ENCODE measurements at places on chromosomes 6 and 20.

DNA sequence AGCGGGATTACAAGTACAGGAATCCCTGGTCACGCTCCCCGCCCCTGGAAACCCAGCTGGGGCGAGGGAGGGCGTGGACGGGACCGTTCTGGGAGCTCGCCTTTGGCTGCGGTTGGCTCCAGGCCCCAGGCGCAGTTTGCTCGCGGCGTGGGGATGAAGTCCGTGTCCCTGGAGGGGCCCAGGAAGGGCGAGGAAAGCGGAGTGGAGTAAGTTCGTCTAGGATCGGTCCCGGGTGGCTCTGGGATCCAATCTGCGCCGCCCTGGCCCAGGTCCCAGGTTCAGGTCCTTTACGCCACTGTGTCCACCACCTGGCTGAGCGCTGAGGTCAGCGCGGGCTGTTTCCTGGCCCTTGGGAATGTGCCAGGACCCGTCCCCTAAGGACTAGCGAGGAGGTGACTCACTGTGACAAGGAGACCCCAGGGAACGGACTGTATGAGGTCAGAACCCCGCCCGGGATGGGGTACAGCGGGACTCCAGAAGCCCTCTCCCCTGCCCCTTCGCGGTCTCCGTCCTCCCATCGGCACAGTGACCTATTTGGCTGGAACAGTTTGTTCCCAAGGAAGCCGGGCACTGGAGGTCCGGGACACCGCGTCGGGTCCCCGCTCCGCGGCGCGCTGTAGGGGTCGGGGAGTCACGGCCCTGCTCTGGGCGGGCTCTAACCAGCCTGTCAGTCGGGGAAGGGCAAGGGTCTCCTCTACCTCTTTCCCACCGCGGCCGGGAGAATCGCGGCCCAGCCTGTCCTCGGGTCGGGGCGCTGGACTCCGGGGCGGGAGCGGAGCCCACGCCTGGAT is 724 bp downstream of the CDKN1A start:
- no peak for DNase-seq

- no peak for DNase-seq
Measured at GRCh38 chr20:40481743-40482458, 207.1 kb downstream of the MAFB start.

DNA sequence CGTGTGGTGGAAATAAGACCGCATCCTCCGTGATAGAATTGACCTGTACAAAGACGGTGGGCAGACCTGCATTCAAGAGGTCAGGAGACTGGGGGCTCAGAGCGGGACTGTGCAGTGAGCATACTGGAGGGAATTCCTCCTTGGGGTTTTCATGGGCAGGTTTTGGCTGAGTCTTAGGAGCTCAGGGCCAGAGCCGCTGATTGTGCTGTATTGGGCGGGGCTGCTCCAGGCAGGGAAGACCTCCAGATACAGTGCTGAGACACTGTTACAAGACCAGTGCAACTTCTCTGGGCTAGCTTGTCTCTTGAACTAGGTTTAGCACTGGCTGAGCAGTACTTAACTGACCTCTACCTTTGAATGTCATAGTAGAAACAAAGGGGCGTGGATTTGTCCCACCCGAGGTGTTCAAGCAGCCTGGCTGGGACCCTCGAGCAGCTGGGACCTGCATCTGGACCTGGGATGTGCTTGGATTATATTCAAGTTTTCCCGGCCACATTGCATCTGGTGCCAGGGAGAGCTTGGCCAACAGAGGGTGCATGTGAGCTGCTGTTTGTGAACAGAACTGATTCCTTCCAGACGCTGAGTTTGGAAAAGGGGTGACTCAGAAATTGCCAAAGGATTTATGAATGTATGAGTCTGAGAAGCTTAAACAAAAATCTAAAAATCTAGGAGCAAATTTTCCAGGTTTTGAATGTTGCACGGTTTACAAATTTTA is 33.4 kb upstream of the SLC22A1 start:
- DNase-seq, result no peak

- no peak for DNase-seq
Measured at GRCh38 chr6:10268111-10268510, 146.8 kb downstream of the TFAP2A start.

DNA sequence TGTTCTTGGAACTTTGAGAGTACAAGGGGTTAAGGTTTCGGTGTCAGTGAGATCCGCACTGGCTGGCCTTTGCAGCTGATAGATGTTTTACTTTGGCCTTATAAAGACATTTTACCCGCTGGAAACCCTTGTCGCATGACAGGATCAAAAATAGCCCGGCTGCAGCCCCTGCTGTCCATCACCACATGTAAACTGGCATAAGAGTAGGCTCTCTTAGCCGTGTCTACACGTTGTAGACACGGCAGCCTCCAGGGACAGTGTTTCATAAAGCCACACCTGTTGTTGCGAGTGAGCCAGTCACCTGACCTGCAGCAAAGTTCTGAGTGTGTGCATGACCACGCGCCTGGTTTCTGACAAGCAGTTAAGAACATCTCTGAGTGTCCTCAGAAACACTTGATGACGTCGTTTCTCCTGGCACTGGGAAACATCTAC is 8.5 kb downstream of the RBM24 start:
- no peak for DNase-seq

DNA sequence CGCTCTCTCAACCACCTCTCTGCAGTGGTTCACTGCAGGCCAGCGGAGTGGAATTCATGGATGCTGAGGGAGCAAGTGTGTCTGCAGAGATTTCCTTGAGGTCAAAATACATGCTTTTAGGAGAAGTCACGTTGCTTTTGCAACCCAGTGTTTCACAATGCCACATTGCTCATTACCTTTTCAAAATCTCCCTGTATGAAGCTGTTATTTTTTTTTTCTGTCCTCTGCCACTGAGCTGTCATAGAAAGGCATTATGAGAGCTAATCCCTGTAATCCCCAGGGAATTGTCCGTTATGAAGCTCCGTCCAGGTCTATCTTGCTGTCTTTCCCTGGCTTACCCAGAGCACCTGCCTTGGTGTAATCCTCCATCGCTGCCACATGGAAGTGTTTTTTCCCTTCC is 60.5 kb upstream of the SLC22A23 start:
- DNase-seq, result no peak

- DNase-seq, result no peak
Measured at GRCh38 chr6:42315991-42316970, 98.6 kb upstream of the MRPS10 start.

- no peak for DNase-seq
Measured at GRCh38 chr6:167978607-167979006, 18.9 kb upstream of the KIF25 start.

Measured in stimulated activated CD8-positive, alpha-beta memory T cell treated with anti-CD3 and anti-CD28 coated beads, Interleukin-4, amount 100 ng/mL, for 1 hour (primary cell).